ENCODE measurements at places on chromosomes 11 and 22.

DNA sequence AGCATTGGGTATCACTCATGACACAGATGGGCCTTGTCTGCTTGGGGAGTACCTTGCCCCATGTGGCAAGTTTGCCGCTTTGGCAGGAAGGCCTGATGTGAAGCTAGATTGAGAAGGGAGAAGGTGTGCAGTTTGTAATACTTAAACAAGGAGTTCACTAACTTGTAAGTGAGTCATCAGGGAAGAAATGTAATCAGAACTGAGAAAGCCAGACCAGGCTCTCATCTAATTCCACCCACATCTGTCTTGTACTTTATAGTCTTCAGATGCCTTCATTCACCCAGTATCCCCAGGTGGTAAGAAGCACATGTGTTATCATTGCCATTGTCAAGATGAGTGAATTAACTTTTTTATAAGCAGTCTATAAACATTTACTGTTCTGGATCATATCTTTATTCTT is 116.0 kb upstream of the DDI1 start:
- no peak for DNase-seq

- no peak for DNase-seq
These were observed 231.0 kb downstream of the TTC28 start for GRCh38 chr22:28448625-28449024.

GRCh38 chr22:20267441-20268278 is 458 bp downstream of the RTN4R start:
- DNase-seq = peak; percentile 68

GRCh38 chr22:21937821-21938070 is 14.9 kb downstream of the PPM1F start:
- no peak for DNase-seq

DNA sequence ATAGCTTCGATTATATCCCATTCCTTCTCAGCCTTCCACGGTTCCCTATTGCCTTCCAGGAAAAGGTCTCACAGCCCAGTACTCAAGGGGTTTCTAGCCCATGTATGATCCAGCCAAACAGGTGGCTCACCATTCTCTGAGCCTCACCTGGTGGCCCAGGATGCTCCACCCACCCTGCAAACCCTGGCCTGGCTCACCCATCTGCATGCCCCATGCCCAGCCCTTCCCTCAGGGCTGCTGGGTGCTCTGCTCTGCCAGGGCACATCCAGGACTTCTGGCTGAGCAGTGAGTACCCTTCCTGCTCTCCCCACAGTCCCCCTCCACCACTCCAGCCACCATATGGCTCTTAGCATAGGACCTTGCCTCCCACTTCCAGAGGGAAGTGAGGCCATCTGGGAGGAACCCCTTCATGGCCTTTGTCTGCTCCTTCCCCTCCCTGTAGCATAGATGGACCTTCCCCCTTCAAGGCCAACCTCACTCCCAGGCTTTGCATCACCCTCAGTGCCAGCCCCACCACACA is 5.8 kb upstream of the RCOR2 start:
- no peak for DNase-seq

DNA sequence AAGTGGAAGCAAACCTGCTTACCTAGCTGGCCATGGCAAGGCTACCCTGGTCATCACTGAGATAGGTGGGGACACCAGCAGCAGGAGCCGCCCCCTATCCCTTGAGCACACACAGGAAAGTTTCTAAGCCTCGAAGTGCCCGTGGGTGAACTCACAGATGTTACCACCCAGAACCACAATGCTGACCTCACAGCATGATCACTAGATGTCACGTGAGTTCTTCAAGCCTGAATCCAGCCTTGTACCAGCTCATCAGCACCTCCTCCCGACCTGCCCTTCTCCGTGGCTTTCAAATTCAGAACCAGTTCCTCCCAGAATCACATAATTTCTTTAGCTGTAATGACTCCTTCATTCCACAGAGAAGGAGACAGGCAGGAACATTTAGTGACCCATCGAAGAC is 24.7 kb upstream of the TIMP3 start:
- DNase-seq = no peak

- peak; percentile 87 for DNase-seq
These were observed at the start of gene ESAM for GRCh38 chr11:124762105-124762623. Gene ESAM (minus strand): TSS chr11:124762290. CDS start chr11:124762154, 136 bp downstream.

DNA sequence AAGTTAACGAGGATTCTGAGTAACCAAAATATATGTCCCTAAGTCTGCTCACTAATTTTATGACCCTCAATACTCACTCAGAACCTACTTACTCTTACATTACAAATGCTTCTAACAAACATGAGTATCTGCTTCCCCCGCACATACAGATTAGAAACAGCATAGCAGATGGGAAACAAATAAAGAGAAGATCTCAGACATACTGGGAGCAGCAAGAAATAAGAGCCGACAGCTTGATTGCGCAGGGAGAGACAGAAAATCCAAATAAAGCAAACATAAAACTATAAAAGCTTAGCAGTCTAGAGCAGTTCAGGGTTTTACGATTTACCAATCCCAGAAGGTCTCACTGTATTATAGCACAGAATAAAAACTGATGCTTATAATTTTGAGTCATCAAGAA is 89.1 kb upstream of the DBX1 start:
- no peak for DNase-seq
